Activated gamma-delta T cell treated with anti-CD3 and anti-CD28 coated beads, Interleukin-2, amount 50 U/mL, for 16 hours (primary cell): ENCODE measurements at places on chromosomes 6 and 20.

GRCh38 chr6:165872311-165872710 is 209.3 kb upstream of the PDE10A start:
- no peak for DNase-seq

DNA sequence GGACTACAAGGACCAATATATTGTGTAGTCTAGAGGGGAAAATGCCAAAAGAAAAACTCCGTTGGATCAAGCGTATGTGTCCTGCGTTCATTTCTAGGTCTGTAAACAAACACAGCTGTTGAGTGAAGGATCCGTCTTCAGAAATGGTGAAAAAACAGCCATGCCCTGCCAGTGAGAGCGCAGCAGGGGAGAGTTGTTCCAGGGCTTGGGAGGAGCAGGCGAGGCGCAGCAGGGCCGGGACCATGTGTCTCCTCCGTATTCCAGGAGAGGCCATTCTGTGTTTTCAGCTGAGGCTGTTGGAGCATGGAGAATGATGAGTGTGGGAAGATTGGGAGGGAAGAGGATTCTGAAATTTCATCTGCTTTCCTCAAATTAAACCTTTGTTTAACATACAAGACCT is 38.0 kb downstream of the BMP6 start:
- no peak for DNase-seq

DNA sequence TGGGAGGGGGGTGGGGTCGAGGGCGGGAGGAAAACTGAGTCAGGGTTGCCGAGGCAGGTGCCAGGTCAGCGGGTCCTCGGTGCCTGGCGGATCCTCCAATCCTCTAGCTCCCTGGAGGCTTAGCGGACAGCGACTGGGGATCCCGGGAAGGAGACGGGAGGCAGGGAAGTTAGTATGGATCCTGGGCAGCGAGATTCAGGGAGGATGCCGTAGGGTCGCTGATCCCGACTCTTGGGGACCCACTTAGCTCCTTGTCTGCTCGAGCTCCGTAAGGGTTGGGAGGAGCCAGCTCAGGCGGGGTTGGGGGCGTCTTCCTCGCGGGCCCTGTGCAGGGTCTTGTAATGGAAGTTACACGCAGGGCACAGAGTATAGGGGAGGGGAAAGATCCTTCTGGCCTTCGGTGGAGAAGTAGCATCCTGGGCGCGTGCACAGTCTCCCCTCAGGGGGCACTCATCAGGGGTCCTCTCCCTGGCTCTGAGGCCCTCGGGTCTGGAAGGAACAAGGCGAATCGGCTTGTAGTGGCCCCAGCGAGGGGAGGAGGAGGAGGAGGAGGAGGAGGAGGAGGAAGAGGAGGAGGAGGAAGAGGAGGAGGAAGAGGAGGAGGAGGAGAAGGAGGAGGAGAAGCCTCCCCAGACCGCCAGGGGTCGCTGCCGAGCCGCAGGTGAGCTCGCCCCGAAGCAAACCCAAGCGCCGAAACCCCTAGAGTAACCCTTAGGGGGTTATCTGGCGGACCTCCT is 6.4 kb upstream of the SLC12A5 start:
- peak; percentile 65 for DNase-seq

GRCh38 chr20:50328996-50329898 is 138.6 kb downstream of the CEBPB start:
- DNase-seq = no peak

DNA sequence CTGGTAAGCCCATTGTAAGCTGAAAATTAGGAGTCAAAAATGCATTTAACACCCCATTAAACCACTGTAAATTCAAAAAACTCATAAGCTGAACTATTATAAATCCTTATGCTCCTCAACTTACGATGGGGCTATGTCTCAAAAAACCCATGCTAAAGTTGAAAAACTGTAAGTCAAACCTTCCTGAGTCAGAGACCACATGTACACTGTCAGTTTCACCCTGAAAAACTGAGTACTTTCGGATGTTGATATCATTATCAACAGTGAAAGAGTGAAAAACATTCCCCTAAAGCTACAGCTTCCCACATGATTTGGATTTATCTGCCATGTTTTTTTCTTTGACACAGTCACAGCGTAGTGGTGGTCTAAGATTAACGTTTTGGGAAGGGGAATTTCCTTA is 14.2 kb downstream of the RAB23 start:
- no peak for DNase-seq

DNA sequence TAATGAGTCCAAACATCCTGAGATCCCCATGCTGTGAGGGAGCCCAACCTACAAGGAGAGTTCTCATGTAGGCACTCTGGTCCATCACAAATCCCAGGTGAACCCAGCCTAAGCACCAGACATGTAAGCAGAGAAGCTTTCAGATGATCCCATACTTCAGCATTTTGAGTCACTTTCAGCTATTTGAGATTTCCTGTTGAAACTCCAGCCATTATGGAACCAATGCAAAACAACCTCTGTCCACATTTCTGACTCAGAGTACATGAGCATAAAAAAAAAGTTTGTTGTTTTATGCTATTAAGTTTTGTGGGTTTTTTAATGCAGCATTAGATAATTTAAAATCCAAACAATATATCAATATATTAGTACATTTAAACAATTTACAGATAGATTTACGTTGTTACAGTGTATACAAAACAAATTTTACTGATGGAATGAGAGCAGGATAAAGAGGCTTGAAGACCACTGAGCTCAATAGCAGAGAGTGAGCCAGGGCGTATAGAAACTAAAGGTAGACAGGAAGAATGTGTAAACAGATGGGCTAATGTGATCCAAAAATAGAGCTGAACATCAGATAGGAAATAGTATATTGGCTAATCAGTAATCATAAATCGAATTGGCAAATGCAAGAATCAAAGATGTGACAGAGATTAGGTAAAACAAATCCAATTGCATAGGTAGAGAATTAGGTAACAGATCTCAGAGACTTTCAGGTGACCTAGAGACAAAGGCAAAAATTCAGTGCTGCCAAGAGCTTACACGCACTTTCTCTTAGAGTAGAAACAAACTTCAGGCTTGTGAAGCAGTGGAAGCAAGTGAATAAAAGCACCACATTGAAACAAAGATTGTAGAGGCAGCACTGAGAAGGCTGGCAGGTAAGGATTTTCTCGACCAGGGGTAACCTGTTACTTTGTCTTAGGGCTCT is 36.2 kb upstream of the PLCB1 start:
- DNase-seq = no peak

- no peak for DNase-seq
Measured at GRCh38 chr6:136236466-136237293, 13.4 kb downstream of the MTFR2 start.

DNA sequence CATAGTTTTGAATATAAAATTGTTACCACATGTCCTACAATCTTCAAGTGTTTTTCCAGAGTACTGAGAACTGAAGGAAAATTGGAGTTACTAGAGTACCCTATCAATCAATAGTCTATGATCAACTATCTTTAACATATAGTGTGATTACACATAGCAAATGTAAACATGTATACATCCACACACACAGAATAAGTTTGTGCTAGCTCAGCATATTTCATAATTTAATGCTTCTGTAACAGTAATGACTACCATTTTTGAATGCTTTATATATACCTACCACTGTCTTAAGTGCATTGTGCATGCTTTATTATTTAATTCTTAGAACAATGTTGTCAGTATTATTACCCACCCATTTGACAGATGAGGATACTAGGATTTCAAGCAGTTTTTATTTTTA is 523.9 kb downstream of the HAO1 start:
- no peak for DNase-seq

DNA sequence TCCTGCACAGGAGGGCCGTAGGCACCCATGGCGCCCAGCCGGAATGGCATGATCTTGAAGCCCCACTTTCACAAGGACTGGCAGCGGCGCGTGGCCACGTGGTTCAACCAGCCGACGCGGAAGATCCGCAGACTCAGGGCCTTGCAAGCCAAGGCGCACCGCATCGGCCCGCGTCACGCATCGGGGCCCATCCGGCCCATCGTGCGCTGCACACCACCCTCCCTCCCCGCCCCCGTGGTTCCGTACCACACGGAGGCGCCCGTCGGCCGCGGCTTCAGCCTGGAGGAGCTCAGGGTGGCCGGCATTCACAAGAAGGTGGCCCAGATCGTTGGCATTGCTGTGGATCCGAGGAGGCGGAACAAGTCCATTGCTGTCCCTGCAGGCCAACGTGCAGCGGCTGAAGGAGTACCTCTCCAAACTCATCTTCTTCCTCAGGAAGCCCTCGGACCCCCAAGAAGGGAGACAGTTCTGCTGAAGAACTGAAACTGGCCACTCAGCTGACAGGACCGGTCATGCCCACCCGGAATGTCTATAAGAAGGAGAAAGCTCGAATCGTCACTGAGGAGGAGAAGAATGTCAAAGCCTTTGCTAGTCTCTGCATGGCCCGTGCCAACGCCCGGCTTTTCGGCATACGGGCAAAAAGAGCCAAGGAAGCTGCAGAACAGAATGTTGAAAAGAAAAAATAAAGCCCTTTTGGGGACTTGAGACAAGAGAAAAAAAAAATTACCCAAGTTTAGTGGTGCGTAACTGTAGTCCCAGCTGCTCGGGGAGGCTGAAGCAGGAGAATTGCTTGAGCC is 9.9 kb upstream of the NCOA5 start:
- DNase-seq = no peak

DNA sequence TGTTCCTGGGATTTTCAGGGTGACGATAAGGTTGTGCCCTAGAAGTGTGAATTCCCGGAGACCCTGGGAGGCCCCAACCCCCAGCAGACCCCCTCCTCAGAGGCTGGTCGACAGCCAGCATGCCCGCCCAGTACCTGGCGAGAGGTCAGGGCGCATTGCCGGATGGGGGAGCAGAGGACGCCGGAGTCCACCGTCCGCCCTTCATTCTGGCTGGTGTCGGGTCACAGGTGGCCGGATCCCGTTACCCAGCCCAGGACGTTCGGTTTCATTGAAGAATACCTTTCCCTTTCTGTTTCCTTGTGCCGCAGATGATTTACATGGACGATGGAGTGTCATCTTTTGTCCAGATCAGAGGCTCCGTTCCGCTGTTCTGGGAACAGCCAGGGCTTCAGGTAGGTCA is 61.3 kb downstream of the SYNJ2 start:
- DNase-seq = no peak

GRCh38 chr20:23235173-23236027 is 115.2 kb upstream of the NXT1 start:
- DNase-seq = no peak

DNA sequence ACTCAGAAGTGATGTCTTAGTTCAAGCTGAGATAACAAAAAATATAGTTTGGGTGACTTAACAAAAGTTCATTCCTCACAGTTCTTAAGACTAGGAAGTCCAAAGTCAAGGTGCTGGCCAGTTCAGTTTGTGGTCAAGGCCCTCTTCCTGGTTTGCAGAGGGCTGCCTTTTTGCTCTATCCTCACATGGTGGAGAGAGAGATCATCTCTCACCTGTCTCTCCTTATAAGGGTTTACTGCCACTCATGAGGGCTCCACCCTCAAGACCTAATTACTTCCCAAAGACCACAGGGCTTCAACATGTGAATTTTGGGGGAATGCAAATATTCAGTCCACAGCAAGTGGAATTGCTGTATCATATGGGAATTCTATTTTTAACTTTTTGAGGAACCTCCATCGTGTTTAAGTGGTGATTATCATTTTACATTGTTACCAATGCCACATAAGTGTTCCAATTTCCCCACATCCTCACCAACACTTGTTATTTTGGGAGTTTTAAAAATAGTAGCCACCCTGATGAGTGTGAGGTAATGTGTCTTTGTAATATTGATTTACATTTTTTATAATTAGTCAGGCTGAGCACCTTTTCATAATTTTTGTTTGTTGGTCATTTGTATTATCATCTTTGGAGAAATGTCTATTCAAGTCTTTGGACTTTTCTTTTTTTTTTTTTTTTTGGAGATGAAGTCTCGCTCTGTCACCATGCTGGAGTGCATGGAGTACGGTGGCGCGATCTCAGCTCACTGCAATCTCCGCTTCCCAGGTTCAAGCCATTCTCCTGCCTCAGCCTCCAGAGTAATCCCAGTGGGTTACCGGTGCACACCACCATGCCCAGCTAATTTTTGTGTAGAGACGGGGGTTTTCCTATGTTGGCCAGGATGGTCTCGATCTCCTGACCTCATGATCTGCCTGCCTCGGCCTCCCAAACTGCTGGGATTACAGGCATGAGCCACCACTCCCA is 112.2 kb downstream of the SESN1 start:
- DNase-seq = no peak

GRCh38 chr6:132494954-132495353 is 18.0 kb downstream of the STX7 start:
- no peak for DNase-seq

DNA sequence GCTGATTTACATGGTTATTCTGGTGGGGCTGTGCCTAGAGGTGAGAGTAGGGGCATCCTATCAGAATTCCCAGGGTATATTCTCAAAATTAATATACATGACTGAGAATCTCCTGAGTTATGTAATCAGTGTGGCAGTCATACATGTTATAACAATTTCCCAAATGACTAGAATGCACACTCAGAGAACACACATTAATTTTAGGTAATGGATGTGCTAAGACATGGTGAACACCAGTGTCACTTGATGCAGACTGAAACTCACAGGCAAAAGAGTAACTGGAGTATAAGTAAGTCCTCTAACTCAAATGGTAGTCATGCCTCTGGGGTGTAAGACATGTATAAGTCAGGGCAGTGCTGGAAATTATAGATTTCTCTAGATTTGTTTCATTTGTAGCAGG is 1198.4 kb upstream of the CITED2 start:
- no peak for DNase-seq

- no peak for DNase-seq
Measured at GRCh38 chr20:37296371-37296770, 6.9 kb downstream of the MANBAL start.

DNA sequence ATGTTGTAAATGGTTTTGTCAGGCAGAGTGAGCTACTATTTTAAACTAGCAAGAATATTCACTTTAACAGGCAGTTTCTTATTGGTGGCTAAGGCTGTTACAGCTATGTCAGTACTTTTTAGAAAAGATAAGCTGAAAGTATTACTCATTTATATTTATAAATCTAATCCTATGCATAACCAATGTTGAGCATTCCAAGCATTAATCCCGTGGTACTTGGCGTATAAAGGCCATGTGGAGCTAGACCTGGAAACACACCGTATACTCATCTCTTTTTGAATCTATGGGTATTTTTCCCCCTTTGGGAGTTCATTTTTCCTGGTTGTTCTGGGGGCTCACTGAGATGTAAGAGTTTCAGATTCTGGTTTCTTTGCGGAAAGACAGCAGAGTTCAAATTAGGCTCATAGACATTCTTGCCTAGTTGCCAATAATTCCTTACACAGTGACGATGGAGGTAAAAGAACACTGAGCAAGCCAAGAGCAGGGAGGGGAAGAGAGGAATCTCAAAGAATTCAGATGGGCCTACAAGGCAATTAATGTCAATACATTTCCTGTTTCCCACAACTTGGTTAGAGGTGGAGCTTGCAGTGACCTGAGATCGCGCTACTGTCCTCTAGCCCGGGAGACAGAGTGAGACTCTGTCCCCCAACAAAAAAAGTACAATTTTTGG is 211.5 kb downstream of the SOX4 start:
- no peak for DNase-seq
